ENCODE measurements at places on chromosomes 5 and 9.

- DNase-seq, result no peak
These were observed 8.5 kb downstream of the HMHB1 start for GRCh38 chr5:143820451-143820850.

GRCh38 chr9:134064711-134065110 is 3.1 kb downstream of the BRD3 start:
- DNase-seq, result no peak

DNA sequence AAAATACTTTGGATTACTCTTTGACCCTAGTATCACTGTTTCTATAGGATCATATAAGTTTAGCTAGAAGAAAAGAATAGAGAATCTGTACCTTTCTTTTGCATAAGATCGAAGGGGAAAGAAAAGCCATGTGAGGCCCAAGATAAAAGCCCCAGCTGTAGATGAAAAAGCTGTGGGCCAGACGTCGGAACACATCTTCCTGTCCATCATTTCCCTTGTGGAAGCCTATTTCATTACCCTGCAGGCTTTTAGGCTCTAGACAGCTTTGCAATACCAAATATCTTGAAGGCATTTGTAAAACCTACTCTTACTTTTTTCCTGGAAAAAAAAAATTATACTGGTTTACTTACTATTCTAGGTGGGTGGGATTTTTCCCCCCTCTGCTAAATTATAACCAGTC is 10.0 kb downstream of the PALM2AKAP2 start:
- DNase-seq, result no peak

DNA sequence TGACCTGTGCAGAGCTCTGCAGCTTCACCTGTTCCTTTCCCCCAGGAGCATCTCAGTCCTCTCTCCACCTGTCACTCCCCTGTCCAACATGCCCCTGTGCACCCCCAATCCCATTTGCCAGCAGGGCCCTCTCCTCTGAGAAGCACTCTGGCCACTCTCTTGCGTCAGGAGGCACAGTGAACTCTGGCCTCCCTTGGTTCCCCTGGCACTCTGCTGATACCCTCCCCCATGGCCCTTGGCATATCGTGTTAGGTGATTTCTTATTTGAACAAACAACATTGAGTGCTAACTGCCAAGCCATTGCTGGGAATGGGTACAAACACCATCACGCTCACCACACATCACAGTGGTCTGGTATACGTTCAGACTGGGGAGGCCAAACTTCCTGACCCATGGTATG is 20.9 kb upstream of the TNIP1 start:
- no peak for DNase-seq

DNA sequence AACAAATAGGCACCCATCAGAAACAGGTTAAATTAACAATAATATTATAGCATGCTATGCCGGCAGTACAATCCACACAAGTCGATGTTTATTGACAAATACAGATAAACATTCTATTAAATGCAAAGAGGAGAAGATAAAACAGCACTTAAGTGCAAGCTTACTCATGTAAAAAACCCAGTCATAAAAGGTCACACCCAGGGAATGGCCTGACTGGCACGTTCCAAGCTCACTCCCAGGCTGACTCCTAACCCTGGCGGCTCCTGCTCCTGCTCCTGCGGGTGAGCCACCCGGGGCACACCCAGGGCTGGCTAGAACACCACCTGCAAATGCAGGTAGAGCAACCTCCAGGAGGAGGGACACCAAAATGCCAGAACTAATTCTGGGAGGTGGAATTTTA is 66.9 kb downstream of the SEMA4D start:
- no peak for DNase-seq

DNA sequence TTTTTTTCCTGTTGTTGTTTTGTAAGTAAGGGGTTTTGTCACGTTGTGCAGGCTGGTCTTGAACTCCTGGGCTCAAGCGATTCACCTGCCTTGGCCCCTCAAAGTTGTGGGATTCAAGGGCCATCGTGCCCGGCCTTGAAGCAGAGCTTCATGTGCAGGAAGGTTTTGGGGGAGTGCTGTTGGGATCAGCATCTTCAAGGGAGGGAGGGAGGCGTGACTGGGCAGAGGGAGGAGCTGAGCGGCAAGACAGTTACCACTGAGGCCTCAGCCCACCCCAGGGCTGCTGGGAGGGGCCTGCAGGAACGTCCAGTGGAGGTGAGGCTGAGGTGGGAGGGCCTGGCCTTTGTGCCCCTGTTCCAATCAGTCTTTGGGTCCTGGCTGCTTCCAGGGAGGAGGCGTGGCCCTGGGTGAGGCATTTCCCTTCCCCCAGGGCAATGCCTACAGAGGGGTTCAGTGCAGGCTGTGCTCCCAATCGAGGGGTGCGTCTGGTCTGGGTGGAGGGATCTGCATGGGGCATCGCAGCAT is 21.4 kb downstream of the OR2V1 start:
- DNase-seq, result no peak

DNA sequence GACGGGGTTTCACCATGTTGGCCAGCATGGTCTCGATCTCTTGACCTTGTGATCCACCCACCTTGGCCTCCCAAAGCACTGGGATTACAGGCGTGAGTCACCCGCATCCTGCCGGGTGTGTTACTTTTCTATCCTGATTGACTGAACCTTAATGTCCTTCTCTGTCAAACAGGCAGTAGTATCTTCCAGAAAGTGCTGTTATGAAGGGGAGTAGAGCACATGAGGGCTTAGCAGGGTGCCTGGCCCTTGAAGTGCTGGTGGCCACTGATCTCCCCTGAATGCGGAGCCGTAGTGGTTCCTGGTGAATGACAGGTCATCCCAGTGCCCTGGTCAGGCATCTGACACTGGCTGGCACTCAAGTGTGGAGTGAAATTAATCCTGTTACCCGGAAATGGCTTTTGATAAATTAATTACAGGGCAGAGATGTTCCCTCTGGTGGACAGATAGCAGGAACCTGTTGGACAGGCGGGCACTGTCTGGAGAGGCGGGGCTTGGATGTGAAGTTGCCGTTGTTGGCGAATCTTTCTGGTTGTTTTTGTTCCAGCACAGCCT is 28.4 kb downstream of the PRRC2B start:
- no peak for DNase-seq

- no peak for DNase-seq
These were observed 44.7 kb upstream of the ZNF608 start for GRCh38 chr5:124790895-124791732.

GRCh38 chr9:37747271-37747753 is 6.3 kb upstream of the TRMT10B start:
- DNase-seq, result peak; percentile 15

DNA sequence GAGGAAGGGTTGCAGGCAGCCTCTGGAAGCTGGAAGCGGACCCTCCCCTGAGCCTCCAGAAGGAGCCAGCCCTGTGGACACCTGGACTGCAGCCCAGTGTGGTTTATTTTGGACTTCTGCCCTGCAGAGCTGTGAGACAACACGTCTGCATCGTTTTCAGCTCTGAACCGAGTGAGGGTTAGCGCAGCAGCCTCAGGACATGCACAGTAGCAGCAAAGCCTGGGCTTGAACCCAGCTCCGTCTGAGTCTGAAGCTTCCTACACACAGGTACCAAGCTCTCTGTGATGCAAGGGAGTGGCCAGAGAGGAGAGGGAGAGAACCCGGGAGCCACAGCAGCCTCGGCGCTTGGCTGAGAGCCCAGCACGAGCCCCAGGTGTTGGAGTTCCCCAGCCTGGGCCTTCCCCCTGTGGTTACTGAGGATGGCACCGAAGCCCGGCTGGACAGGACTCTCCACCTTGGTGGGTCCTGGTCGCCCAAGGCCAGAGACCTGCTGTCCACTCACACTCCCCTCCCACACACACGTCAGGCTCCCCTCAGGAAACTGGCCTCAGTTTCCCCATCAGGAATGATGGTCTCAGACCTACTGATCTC is 128.2 kb downstream of the OLFM1 start:
- DNase-seq, result no peak

- DNase-seq, result no peak
These were observed 29.3 kb downstream of the MOCS2 start for GRCh38 chr5:53080271-53080670.

DNA sequence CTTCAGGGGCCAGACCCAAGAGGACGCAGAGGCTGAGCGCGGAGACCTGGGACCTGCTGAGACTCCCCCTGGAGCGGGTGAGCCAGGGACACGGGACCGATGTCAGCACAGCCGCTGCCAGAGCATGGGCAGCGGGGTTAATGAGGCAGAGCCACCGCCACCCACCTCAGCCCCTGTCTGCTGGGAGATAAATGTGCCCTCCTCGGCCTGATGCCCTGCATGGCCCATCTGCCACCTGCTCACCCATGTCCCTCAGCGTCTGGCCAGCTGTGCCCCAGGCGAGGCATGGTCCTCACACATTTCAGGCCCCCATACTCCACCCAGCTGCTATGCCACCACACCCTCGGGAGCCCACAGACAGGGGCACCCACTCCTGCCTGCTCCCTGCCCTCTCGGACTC is 14.9 kb downstream of the DNLZ start:
- DNase-seq, result no peak

- DNase-seq, result no peak
These were observed 653.1 kb upstream of the KLF4 start for GRCh38 chr9:108142504-108143201.

DNA sequence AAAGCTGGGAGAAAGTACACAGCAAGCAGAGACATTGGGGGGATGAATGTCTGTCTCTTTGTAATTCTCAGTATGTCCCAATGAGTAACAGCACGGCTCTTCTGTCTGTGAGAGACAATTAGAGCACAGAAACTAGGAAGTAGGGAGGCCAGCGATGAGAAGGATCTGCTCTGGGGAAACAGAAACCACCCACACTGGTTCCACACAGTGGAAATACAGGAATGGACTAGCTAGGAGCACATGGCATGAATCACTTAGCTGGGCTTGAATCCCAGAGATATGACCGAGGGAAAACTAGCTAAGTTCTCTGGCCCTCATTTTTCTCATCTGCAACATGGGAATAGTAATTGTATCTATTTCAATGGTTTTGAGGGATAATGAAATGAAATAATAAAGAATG is 895.9 kb downstream of the TLE4 start:
- no peak for DNase-seq

DNA sequence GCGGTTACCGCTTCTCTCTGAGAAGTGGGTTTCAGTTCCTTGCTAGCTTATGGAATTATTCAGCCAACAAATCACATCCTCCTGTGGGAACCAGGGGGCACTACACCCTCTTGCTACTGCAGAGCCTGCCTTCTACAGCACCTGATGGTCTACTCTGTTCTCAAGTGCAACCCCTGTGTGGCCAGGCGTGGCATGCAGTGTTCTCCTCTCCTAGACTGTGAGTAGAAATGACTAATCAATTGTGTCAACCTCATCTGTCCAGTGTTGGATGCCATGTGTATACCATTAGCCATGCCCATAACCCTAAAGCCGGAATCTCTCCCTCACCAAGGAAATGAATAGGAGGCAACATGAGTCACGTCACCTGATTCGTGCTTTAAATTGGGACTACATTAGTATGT is 117.2 kb upstream of the LIFR start:
- no peak for DNase-seq

DNA sequence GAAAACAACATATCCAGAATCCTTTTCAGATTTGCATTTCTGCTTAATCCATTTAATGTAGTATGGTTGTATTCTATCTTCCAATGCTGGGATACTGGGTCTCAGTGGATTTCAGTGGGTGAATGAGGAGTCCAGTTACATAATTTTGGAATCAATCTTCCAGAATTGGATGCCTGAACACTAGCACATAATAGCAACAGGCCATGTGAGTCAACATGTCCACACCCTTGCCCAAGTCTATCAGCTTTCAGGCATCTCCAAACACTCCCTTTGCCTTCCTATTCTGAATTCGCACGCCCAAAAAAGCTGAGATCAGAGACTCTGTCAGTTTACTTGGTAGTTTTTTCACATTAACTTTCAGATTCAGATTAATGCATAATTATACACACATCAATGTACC is 202.6 kb downstream of the TSSK1B start:
- no peak for DNase-seq

DNA sequence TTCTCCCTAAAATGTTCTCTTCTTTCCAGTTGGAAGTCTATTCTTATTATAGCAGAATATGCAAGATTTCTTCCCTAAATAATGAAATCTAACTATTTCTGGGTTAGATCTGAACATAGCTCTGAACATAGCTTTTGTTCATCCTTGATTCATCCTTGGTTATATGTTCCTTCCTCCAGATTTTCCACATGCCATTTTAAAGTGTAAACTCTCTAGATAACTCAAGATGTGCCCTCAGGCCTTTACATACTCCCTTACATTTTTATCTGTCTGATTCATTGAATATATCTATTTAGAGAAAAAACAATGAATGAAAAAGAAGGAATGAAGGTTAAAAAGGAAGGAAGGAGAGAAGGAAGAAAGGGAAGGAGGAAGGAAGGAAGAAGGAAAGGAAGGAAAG is 100.9 kb downstream of the FBXO38 start:
- DNase-seq, result no peak

GRCh38 chr9:29613773-29614172 is 2040.5 kb upstream of the C9orf72 start:
- no peak for DNase-seq

DNA sequence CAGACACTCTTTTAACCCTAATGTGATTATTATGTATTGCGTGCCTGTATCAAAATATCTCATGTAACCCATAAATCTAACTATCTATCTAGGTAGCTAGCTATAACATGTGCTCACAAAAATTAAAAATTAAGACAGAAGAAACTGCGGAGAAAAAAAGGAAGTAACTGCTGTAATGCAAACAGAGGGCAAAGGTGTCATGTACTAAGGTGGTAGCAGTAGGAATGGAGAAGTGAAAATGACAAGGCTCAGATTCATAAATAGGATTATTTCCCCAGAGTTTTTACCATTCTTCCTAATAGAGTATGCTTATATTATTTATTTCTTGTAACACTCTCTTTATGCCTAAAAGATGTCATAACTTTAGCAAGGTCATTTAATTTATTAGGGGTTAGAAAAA is 1527.5 kb upstream of the C9orf72 start:
- DNase-seq, result no peak

DNA sequence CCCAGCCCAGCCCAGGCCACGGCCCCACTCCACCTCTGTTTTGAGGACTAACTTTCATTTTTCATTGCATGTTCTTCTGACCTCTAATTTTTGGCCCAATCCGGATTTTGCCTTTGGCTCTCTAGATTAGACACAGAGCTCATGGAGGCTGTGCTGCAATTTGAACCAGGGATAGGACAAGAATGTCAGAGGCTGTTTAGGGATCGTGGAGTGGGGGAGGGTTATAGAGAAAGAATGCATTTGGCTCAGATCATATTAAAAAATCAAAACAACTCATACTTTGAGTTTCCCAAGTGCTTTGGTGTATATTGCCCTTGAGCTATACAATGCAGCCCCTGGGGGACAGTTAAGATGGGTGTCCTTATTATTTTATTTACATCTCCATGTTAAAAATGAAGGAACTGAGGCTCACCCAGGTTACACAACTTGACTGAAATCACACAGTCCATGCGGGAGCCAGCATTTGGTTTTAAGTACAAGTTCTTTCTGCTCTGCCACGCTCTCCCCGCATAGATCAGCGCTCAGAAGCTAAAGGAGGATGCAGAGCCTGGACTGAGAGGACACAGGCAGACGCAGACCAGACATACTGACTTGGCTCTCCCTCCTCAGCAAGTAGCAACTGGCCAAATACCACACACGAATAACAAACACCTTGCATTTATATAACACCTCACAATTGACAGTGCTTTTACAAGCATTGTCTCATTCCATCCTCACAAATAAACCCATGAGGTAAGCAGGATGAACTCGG is 126.4 kb upstream of the RAI14 start:
- no peak for DNase-seq

- no peak for DNase-seq
These were observed 32.4 kb downstream of the TLE4 start for GRCh38 chr9:79604149-79604548.

Data from activated CD4-positive, CD25-positive, alpha-beta regulatory T cell (primary cell).